ENCODE measurements at places on chromosomes 1 and 21. TPM values are rescaled to one million over a fixed set of nuclear protein-coding genes. Genes with fewer than 3 reads are reported as not detected.

DNA sequence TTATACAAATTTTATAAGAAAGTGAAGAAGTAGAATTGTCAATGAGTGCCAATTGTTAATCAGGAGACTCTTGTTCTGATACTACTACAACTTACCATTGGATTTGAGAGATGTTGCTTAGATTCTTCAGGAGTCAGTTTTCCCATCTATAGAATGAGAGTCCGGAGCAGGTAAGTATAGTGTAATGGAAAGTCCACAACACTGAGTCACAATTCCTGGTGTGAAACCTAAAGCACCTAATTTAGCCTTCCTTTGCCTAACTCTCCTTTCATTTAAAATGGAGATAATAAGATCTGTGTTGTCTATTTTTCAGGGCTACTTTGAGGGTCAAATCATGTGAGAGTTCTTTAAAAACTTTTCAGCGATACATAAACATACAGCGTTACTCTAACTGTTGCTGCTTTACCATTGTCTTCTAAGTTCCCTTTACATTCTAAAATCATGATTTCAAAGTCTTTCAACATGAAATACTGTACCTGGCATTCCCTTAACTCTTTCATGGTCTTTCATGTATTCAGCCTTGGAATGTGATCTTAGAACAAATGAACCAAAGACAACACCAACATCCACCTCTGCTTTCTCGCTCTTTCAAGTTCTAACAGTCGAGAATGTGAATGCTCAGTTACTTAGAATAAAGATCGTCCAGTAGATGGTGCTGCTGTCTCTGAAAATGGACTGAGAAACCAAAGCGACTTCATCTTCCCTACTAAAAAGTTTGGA lies 90.9 kb downstream of the SLC30A10 start:
- peak; percentile 72 for DNase-seq

DNA sequence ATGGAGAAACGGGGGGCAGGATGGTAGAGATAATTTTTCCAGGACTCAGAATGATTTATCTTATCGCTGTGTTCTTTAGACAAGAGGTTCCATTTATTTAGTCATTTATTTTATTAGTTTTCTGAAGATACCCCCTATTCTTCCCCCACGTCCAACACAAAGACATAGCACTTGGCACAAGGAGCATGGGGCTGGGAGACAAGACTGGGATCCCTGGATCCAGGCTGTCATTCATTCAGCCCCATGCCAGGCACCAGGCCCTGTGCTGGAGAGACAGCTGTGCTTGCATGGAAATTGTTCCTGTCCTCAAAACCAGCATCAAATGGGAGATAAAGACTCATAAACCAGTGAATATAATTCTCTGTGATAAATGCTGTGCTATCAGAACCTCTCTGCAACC lies 27.1 kb upstream of the PLXNA2 start:
- no peak for DNase-seq

GRCh38 chr1:29498126-29499103 lies 262.1 kb downstream of the PTPRU start:
- DNase-seq, result no peak

GRCh38 chr1:33007190-33008050 lies 29.3 kb downstream of the AK2 start:
- DNase-seq, result peak; percentile 37

GRCh38 chr1:115135681-115136080 lies 46.4 kb upstream of the TSPAN2 start:
- DNase-seq, result no peak

DNA sequence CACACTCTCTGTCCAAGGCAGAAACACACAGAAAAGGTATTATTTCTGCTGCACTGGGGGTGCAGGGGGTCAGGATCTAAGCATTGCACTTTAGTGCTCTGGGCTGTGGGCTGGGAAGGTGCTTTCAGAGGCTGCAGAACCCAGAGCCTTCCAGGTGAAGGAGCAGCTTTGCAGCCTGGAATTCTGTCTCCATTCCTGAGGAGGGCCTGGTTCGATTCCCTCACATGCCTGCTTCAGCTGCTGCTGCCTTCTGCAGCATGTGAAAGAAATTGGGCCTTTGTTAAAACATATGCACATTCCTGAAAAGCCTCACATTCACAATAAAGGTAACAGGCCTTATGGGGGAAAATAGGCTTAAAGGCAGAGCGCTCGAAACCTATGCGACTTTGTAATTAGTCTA lies 35.9 kb downstream of the VTCN1 start:
- DNase-seq, result no peak

DNA sequence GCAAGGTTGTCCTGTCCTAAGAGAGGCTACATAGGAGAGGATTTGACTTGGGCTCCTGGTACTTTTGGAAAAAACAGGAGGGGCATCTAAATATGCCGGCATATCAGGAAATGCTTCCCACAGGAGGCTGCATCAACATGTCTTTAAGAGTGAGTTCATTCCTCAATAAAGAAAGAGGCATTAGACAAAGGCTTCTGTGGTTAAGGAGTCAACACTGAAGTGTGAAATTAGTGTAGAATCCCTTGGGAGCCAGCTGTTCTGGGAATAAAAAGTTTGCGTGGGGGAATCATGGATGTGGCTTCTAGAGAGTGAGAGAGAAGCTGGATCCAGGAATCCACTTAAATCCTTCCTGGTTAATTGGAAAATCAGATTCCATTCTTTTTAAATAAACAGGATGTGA lies 69.5 kb downstream of the DNM3 start:
- no peak for DNase-seq

DNA sequence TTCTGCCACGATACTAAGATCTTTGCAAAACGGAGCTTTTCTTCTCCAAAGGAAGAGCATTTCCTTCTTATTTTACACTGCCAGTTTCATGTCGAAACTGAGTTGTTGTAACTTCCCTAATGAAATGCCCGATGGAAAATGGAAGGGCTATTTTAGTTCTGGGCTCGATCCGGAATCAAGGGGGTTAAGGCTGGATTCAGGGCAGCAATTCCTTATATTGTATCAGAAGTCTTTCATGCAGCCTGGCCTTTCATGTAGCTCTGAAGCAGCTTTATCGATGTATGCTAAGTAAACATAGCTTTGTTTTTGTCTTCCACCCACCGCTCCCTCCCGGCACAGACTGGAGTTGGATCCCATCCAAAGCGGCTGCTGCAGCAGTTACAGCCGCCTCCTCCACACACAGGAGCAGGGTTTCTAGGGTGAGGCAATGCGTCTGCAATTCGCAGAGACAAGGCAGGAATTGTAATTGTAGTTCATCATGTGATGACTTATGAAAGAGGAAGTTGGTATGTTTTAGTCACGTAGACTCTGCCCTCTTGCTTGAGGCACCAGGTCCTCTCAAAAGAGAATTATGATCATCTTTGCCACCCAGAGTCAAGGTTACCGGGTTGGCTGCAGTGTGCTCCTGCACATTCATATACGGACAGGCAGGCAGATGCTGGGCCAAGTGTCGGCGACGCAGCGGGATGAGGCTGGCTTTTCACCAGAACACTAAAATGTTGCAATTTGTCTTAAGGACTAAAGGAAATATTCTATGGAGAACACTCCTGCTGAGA lies 2.6 kb upstream of the IRF2BP2 start:
- peak; percentile 97 for DNase-seq

GRCh38 chr1:232319518-232320210 lies 310.3 kb downstream of the SIPA1L2 start:
- DNase-seq, result no peak

GRCh38 chr1:95095833-95096217 lies 21.3 kb upstream of the TLCD4 start:
- DNase-seq, result no peak

- DNase-seq, result no peak
These were observed 13.6 kb upstream of the OTUD7B start for GRCh38 chr1:150024156-150024555.

GRCh38 chr21:34576041-34576511 lies 38.8 kb downstream of the RCAN1 start:
- no peak for DNase-seq

DNA sequence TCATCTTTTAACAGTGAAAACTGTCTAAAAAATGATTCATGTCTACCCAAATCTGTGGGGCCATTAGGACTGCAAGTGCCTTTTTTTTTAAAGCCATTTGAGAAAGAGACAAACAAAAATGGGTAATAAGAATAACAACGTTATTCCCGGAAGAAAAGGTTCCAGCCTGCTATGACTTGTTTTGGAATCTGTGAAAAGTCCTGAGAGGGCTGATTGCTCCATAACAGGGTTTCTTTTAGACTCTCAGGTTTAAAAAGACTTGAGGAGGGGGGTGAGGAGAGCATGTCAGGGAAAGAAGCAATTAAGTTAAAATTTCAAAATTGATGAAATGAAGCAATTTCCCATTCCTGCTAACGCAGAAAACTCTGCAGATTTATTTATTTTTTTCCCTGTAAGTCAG lies 56.4 kb downstream of the CACHD1 start:
- DNase-seq, result no peak

DNA sequence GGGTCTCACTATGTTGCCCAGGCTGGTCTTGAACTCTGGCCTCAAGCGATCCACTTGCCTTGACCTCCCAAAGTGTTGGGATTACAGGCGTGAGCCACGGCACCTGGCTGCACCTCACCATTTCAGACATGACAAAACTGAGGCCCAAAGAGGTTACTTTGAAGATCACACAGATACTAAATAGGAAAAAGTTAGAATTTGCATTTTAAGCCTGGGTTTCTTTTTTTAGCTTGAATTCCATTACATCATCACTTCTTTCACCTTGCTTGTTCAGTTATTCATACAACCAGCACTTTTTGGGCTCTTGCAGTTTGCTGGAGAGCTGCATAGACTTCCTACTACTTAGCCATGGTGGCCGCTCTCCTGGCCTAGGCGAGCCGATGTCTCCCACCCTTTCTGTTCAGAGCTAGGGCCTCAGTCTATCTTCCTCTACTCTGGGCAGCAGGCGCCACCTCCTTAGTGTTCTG lies 16.3 kb upstream of the CD2 start:
- DNase-seq, result no peak

- no peak for DNase-seq
These were observed 24.9 kb downstream of the WASF2 start for GRCh38 chr1:27464926-27465647.

DNA sequence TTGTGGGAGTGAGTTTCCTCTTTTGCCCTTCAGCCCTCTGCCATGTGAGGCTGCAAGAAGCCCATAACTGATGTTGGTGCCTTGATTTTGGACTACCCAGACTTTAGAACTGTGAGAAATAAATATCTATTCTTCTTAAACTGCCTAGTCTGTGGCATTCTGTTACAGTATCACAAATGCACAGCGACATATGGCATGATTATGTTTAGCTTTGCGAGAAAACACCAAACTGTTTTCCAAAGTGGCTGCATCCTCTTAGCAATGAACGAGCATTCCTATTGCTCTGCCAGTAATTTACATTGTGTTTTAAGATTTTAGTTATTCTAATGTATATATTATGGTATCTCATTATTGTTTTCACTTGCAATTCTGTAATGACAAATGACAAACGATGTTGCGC lies 246.7 kb downstream of the HLX start:
- no peak for DNase-seq

DNA sequence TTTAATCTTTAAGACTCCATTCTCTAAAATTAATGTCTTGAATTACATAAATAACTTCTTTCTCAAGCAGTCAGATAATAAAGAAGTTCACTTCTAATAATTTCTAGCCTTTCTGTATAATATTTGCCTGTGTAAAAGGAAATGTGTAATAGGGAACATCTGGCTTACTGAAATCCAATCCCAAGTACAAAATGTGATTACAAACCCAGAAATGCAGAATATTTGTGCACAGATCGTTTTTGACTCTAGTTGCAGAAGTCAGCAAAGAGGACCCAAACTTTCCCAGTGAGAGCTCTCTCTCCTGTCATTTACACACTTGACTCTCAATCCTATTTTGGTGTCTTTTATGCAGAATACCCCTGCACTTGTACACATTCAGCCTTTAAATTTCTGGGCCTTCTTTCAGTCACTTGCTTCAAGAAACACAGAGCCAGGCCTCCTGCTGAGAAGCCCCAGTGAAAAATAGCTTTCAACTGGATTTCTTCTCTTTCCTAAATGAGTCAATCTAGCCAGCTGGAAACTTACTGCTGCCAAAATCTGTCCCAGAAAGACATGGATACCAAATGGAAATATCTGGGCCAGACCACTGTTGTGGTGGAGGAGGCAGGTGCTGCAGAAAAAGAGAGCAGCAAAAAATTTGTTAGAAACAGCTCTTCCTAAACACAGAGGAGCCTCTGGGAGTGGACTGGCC lies 68.5 kb upstream of the ADAM30 start:
- peak; percentile 86 for DNase-seq

DNA sequence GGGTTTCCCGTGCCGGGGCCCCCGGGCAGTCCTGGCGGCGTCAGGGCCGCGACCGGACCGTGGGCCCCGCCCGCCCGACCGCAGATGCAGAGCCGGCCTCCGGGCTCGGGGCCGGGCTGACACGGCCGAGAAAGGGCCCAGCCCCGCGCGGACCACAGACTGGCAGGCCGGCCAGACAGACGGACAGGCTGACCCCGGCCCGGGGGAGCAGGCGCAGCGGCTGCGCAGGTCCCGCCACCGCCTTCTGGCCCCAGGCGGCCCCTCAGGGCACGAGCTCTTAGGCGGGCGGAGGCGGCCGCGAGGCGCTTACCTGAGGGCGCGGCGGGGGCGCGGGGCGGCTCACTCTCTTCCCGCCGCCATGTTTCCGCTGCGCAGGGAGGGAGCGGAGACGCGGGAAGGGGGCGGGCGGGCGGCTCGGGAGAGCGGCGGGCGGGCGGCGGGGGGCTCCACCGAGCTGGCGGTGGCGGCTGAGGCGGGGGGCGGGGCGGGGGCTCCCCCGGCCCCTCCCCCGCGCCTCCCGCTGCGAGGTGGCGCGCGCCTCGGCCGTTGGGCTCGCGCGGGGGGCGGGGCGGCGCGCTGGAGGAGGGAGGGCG lies at the start of gene SCMH1:
Gene SCMH1, minus strand, starts transcription at position 558 of the 593 bp plus-strand sequence. CDS start 56,173 bp downstream, outside the sequence.
- peak; percentile 78 for DNase-seq

- no peak for DNase-seq
These were observed 650.0 kb upstream of the RGS18 start for GRCh38 chr1:191508239-191508638.

DNA sequence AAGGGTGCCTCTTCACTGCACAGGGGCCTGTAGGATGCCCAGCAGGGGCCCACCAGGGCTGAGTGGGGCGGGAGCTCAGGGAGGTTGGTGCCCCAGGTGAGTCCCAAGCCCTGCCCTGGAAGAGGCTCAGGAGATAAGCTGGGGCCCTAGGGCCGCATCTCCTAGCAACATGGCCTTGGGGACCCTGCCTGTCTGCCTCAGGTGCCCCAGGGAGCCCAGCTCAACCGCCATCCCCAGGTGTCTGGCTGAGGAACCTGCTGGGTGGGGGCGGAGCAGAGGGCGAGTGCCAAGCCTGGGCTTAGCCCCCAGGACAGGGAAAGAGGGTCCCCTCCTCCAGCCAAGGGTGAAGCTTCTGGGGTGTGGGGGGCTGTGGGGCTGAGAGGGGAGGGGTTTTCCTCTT lies 54.8 kb downstream of the FOXO6 start:
- no peak for DNase-seq

Gene FCMR
- 4.4 TPM for total RNA-seq

Gene TDRD5
- total RNA-seq, result 0.82 TPM

Gene HSF2BP
- 1.0 TPM for total RNA-seq

Gene ZNF593OS
- not detected for total RNA-seq

Gene SMCP
- not detected for total RNA-seq

Gene TTC39A
- total RNA-seq, result 1.7 TPM

Gene CCDC17
- total RNA-seq, result not detected

Gene BSND
- not detected for total RNA-seq

Gene DEPDC1
- 9.4 TPM for total RNA-seq

Gene RXFP4
- total RNA-seq, result not detected

Gene CRYZ
- 39.7 TPM for total RNA-seq

Gene TSPEAR
- 1.0 TPM for total RNA-seq

Gene HCRTR1
- not detected for total RNA-seq

Gene PLPP3
- total RNA-seq, result 191 TPM

Gene BGLAP
- total RNA-seq, result 1.0 TPM

Gene FTCD
- total RNA-seq, result 0.92 TPM

Measured in tongue (tissue), 3 donors.